ENCODE measurements at places on chromosomes 11 and 22. TPM values are rescaled to one million over a fixed set of nuclear protein-coding genes. Genes with fewer than 3 reads are reported as not detected.

Gene SCYL1
- total RNA-seq, result 86.6 TPM

DNA sequence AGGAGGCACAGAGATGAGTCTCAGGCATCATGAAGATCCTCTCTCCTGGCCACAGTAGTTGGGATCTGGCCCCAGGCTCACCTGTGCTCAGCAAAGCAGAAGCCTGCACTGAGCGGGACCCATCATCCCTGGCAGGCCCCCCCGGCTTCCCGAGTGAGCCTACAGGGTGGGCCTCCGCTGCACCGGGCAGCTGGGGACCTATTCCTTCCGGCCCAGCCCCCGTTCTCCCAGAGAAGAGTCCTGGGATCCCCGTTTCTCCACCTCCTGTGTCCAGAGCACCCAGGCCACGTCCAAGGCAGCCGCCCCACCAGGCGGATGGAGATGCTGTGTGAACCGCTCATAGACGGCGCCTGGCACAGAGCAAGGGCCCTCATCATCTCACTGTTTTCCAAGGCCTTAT lies 52.5 kb downstream of the ANO1 start:
- no peak overlapping the region for H3K4me3 ChIP-seq
- no peak for DNase-seq
- no peaks in the 10 kb centered on the region for H3K4me1 ChIP-seq
- no peak overlapping the region for H3K27ac ChIP-seq
- H3K36me3 ChIP-seq, result no peaks in the 10 kb centered on the region
- H3K27me3 ChIP-seq, result no peaks in the 10 kb centered on the region

DNA sequence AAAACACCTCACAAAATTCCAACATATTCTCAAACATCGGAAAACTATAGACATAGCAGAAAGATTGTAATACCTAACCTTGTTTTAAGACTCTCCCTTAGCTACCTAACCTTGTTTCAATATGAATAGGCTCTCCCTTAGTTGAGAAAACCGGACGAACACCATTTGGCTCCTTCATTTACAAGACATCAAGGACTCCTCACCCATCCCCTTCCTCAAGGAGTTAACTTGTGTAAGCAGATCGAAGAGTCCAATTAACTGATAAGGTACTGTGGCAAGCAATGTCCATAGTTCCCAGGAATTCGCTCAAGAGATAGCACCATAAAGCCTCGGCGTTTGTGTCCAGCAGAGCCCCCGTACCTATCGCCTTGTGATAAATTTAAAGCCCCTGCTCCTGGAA lies 4.6 kb upstream of the ACRV1 start:
- DNase-seq, result no peak
- no peak overlapping the region for H3K4me3 ChIP-seq
- H3K36me3 ChIP-seq, result no peaks in the 10 kb centered on the region

DNA sequence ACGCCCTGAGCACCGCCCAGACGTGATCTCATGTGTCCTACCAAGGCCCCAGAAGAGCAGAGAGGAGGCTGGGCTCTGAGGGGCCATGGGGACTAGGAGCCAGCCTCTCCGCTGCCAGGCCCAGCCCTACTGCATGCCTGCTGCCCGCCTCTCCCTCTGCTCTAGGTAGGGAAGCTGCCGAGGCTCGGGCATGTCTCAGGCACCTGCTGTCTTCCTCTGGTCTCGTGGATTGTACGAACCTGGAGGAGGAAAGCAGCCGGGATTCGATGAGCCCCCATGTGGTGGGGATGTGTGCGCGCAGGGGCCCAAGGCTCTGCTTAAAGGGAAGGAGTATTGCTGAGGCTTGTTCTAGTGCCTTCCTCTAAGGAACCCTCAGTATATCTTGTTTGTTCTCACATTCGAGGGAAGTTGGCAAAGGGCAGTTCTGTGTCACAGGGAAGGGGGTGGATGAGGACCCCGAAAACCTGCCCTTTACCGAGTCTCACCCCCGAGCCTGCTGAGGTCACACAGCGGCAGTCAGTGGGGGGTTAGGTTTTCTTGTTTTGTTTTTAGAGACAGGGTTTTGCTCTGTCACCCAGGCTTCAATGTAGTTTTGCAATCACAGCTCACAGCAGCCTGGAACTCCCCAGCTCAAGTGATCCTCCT lies 21.2 kb downstream of the DAGLA start:
- H3K4me3 ChIP-seq, result no peak overlapping the region
- H3K27ac ChIP-seq, result no peak overlapping the region
- H3K27me3 ChIP-seq, result no peaks in the 10 kb centered on the region
- H3K4me1 ChIP-seq, result peaks cover 2% of the 10 kb centered on the region
